Activated CD4-positive, alpha-beta T cell treated with anti-CD3 and anti-CD28 coated beads, Interleukin-2, amount 10 ng/mL, durations not matched to agents 7 days and 5 days (primary cell): ENCODE measurements at places on chromosomes 2 and 18. TPM values are rescaled to one million over a fixed set of nuclear protein-coding genes. Genes with fewer than 3 reads are reported as not detected.

DNA sequence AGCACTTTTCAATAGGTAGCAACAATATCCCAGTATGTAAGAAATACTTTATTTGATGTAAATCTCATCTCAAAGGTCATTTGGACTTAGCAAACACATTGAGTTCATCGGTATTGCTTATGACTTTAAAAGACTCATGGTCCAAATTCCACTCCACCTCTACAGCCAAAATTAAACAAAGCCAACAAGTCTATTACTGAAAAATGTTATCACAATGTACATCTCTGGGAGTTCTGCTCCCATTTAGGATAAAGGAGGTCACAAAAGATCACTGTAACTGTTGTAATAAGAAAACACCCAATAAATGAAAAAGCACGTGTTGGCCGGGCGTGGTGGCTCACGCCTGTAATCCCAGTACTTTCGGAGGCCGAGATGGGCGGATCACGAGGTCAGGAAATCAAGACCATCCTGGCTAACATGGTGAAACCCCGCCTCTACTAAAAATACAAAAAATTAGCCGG lies 50.0 kb downstream of the ESCO1 start:
- DNase-seq, result no peak

DNA sequence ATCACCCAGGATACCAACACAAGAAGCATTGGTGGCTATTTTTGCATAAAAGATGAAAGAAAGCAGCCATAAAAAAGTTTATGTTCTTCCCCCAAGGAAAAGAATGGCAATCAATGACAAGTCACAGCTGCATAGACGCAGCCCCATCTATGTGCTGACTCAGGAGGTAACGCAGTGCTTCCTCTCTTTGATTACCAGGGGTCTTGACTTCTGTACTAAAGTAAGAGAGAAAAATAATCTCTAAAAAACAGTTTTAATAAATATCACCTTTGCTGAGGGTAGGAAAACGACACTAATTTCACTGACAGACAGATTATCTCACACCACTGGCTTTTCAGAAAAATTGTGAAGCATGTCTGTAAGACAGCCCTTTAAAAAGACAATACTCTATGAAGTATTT lies 33.9 kb upstream of the EVA1A start:
- no peak for DNase-seq

GRCh38 chr2:39858677-39859076 lies 79.6 kb upstream of the THUMPD2 start:
- no peak for DNase-seq

DNA sequence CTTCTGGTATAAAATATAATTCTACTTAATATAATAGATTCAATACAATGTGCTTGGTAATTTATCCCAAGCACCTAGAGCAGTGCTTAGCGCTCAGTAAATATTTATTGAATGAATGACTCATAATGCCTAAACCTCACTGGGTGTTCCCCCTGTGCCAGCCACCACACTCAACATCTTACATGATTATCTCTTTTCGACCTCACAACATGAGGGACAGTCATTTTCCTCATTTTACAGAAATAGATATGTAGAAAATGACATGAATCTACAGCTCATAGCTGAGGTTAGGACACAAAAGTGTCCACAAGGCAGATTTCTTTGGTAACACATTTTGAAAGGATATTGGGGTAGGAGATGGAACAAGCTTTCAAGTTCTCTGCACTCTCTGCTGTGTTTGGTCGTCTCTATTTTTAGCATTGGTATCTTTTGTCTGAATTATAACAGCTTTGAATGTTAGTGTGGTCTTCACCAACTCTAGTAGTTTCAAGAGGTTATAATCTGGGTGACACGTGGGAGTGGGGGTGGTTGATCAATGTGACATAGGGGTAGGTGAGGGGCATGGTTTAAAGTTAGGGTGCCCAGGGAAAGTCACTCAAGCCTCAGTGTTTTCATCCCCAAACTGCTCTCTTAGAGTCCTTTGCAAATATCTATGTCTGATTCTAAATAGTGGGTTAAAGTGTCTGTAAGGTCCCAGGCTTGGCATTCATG lies 9.8 kb downstream of the MYOM1 start:
- DNase-seq, result no peak

- no peak for DNase-seq
Measured at GRCh38 chr2:148565272-148565894, 79.2 kb upstream of the EPC2 start.

- no peak for DNase-seq
Measured at GRCh38 chr18:36376361-36376760, 78.8 kb downstream of the FHOD3 start.

Gene CCDC102B
- 2.0 TPM for total RNA-seq

- peak; percentile 54 for DNase-seq
Measured at GRCh38 chr18:11654736-11655605, 34.1 kb upstream of the GNAL start.

DNA sequence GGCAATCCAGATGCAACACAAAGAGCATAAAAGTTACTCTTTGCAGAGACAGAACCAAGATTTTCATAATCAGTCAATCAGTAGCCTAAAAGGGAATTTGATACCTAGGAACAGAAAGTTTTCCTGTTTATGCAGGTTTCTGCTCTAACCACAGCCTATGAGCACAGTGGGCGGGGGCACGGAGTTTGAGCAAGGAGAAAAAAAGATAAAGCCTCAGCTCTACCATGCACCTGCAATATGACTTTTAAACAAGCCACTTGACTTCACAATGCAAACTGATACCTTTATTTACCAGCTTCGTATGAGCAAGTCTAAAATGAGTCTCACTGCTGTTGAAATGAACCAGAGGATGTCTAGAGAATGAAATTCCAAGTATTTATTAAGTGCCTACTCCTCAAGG lies 5.6 kb upstream of the LRATD1 start:
- DNase-seq, result no peak

DNA sequence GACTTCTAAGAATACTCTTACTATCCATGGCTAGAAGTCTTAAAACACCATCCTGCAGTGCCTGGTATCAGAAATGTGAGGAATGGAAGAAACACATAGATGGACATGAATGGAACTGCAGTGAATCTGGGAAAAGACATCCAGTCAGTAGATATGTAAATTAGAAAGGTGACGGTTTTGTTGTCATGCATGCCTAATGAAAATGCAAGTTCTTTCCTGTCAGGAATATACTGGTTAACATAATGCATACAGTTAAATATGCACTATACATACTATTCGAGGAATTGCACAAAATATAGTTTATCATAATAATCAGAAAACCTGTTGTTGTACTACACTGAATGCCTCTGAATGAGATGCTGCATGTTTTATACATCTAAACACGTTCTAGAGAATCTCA lies 190.6 kb upstream of the ITGA4 start:
- DNase-seq, result no peak

Gene TIA1
- total RNA-seq, result 133 TPM

DNA sequence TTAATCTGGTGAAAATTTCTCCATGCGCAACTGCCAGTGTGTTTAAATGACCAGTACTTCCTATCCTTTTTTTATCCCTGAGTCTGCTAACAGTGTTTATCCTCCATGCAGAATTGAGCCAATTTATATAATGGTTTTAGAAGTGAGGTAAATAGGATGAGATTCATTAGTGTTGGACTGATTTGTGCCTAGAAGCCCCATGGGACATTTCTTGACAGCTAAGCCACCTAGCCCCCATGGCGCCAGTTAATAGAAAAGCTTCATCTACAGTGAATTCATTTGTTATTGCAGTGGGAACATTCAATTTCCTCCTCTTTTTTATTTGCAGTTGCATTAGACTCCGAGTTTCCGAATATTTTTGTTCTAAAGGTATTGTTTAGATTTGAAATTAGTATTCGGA lies 175.6 kb downstream of the ARL6IP6 start:
- no peak for DNase-seq

GRCh38 chr2:42028571-42029148 lies 19.2 kb upstream of the PKDCC start:
- DNase-seq, result no peak

- DNase-seq, result peak; percentile 54
Measured at GRCh38 chr2:197777823-197778407, 7.2 kb downstream of the BOLL start.

- DNase-seq, result no peak
Measured at GRCh38 chr2:241984658-241985057, 115.1 kb downstream of the RTP5 start.

DNA sequence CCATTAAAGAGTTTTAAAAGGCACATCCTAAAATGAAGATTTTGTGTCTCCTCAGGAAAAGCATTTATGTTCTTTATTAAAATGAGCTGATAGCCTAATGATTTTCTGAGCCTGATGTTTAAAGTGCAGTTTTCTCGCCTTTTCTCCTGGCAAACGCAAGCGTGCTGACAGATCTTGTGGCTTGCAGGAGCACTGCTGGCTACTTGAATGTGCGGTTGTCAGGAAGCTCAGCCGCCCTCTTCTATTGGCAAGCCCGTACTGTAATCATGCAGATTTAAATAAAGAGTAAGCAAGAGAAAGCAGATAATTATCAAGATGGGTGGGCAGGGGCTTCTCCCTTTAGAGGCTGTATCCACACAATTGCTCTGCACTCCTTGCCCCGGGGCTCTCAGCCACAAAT lies 139.5 kb upstream of the SPHKAP start:
- no peak for DNase-seq

GRCh38 chr2:176445956-176446355 lies 176.7 kb downstream of the MTX2 start:
- DNase-seq, result no peak

Gene ERBB4
- total RNA-seq, result not detected

GRCh38 chr2:225008179-225008856 lies 34.0 kb downstream of the DOCK10 start:
- no peak for DNase-seq

DNA sequence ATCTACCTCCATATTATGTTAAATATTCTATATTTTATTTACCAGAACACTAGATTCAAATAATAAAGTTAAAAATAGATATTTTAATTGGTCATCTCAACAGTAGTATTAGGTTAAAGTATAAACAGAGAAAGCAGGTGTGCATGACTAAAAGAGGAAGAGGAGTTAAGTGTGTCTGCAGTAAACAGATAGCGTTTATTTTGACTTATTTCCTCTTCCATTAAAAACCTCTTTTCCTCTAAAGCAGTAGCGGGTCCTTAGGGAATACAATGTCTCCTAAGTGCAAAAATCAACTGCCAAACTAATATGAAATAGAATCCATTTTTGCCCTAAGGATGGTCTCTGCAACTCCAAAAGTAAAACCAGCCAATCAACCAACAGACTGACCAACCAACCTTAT lies 27.7 kb downstream of the EIF2AK3 start:
- no peak for DNase-seq

Gene SRBD1
- total RNA-seq, result 20.0 TPM

- DNase-seq, result no peak
Measured at GRCh38 chr2:43165378-43166069, 60.9 kb downstream of the ZFP36L2 start.

Gene FBLN7
- 8.3 TPM for total RNA-seq

Gene SLC40A1
- total RNA-seq, result 3.2 TPM
